ENCODE measurements at places on chromosomes 5 and 9. TPM values are rescaled to one million over a fixed set of nuclear protein-coding genes. Genes with fewer than 3 reads are reported as not detected.

SLC35D2 gene
- 39.1 TPM for total RNA-seq

GRCh38 chr5:11289733-11290132 is 528.7 kb upstream of the DAP start:
- no peak for DNase-seq
- H3K4me1 ChIP-seq = no peaks in the 10 kb centered on the region

GRCh38 chr5:128498844-128499455 is 39.1 kb downstream of the FBN2 start:
- DNase-seq = no peak
- H3K36me3 ChIP-seq = no peaks in the 10 kb centered on the region
- H3K27me3 ChIP-seq = no peaks in the 10 kb centered on the region

DNA sequence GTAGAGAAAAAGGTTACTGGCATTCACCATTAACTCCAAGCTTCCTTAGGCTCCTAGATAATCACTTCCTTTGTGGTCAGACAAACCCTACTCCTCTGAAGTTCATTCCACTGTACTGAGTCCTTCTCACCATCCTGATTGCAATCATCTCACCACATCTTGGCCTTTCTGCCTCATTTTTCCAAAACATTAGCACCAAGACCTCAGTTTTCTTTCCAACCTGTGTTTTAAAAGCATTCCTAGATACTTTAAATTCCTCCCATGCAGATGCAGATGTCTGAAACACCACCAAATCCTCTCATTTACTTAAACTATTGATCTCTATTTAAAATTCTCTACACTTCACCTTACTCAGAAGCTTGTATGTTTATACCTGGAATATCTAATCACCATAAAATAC is 961.3 kb upstream of the CTNND2 start:
- no peak for DNase-seq
- no peaks in the 10 kb centered on the region for H3K27me3 ChIP-seq
- no peaks in the 10 kb centered on the region for H3K36me3 ChIP-seq

FRMD3 gene
- total RNA-seq = 28.6 TPM

GRCh38 chr9:93893194-93893593 is 62.0 kb downstream of the BARX1 start:
- no peak for DNase-seq
- H3K4me1 ChIP-seq = no peaks in the 10 kb centered on the region
- no peaks in the 10 kb centered on the region for H3K27me3 ChIP-seq
- no peak overlapping the region for H3K4me3 ChIP-seq
- H3K27ac ChIP-seq = no peak overlapping the region
- H3K36me3 ChIP-seq = no peaks in the 10 kb centered on the region

GRCh38 chr5:174243904-174244303 is 198.4 kb downstream of the NSG2 start:
- no peak overlapping the region for H3K27ac ChIP-seq
- H3K36me3 ChIP-seq = no peaks in the 10 kb centered on the region
- H3K4me1 ChIP-seq = no peaks in the 10 kb centered on the region
- H3K4me3 ChIP-seq = no peak overlapping the region
- DNase-seq = no peak
